ENCODE measurements at places on chromosomes 5 and 9.

DNA sequence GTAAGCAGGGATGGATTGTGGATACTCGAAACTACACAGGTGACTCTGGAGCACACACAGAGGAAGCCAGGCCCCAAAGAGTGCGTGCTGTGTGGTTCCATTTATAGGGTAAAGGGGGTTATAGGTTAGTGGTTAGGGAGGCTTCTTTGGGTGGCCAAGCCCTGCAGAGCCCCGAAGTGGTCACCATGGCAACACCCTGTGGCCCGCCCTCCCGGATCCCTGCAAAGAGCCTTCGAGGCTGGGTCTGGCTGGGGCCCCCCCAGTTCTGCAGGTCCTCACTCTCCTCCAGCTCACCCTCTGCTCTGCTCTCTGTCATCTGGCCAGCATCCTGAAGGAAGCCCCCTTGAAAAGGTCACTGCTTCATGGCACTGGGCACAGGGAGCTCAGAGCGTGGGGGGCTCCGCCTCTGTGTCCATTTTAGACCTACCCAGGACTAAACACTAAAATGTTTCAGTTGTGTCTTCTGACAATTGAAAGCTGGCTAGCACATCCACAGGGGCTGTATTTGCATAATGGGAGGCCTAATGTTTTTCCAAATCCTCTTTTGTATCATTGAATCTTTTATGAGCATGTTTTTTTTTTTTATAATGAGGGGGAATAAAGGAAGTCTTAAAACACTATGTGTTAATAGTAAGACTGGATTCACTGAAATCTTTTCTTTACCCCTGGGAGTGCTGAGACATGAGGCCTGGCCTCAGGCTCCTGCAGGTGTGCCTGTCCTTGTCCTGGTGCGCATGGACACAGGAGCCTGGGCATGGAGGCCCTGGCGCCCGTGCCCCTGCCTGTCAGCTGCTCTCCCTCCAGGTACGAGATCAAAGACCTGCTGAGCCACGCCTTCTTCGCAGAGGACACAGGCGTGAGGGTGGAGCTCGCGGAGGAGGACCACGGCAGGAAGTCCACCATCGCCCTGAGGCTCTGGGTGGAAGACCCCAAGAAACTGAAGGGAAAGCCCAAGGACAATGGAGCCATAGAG, 55.3 kb downstream of the WNK2 start:
- no peak for DNase-seq

GRCh38 chr5:128708841-128709240, 170.8 kb upstream of the FBN2 start:
- DNase-seq, result no peak

DNA sequence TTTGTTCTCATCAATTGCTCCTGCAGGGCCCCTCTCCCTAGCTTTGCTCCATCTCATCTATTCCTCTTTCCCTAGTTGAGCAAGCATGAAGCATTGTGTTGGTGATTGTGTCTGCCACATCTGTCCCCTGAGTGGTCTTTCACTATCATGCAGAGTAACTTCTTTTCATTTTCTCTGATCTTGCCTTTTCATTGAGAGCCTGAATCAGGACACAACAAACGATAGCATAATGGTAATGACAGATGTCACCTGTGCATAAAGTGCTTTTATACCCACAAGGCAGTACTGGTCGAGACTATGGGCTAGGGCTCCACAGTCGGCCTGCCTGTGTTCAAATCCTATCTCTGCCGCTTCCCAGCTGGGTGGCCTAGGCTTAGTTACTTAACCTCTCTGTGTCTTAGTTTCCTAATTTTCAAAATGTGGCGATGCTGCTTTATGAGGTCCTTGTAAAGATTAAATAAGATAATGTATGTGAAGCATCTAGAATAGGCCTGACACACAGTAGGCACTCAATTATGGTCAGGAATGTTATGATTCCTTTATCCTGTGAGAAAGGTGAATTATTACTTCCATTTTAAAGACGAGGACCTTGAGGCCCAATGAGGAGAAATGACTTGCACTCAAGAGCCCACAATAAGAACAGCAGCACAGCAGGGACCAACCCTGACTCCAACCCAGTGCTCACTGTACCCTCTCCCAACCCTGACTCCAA, 137.1 kb upstream of the ZNF618 start:
- DNase-seq, result no peak

- no peak for DNase-seq
Measured at GRCh38 chr5:158294701-158295100, 435.8 kb upstream of the CLINT1 start.

GRCh38 chr9:93697352-93698139, 121.2 kb downstream of the PHF2 start:
- DNase-seq, result no peak

- DNase-seq, result no peak
Measured at GRCh38 chr5:90956511-90957097, 398.0 kb downstream of the ADGRV1 start.

GRCh38 chr5:68891718-68892117, 202.1 kb upstream of the SLC30A5 start:
- DNase-seq, result no peak

- DNase-seq, result no peak
Measured at GRCh38 chr9:120966013-120966369, 39.4 kb upstream of the TRAF1 start.

DNA sequence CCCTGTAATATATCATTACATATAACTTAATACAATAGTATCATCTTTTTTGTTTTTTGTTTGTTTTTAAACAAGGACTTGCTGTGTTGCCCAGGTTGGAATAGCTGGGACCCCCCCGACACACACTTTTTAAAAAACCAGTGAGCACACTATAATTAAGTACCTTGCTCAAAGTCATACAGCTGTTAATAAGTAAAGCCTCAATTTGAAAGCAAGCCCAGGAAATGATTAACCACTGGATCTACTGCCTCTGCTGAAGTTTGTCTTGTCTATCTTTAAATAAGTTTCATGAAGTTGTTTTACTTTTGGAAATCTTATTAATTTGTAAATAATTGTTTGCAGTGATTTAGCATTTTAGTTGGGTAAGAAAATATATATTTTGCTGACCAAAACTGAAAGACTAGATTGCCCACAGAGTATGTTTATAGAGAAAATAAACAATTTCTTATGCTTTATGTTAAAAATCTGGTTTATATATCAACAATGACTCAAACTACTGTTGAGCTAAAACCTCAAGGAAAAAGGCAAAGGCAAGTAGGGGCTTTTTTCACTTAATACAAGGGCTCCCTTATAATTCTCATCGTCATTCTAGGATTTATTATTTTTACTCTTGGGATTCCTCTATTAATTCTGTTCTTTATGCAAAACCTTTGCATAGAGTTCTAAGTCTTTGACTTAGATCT, 5.8 kb upstream of the CARNMT1 start:
- no peak for DNase-seq

DNA sequence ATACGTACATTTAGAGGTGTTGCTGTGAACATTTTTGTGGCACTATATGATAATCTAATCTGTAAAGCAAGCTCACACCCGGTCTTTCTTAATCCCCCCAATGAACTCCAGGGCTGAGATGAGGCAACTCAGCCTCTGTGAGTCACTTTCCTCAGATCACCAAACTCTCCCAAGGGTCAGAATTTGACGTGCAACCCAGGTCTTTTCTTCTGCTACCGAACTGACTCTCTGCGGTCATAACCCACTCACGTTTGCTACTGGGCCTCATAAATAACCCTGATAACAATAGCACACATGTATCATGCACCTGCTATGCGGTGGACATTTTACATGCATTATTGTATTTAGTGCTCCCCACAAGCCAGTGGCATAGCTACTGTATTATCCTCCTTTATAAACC, 153.1 kb downstream of the DROSHA start:
- DNase-seq, result no peak

GRCh38 chr5:148849461-148849860, 23.1 kb downstream of the ADRB2 start:
- DNase-seq, result no peak

DNA sequence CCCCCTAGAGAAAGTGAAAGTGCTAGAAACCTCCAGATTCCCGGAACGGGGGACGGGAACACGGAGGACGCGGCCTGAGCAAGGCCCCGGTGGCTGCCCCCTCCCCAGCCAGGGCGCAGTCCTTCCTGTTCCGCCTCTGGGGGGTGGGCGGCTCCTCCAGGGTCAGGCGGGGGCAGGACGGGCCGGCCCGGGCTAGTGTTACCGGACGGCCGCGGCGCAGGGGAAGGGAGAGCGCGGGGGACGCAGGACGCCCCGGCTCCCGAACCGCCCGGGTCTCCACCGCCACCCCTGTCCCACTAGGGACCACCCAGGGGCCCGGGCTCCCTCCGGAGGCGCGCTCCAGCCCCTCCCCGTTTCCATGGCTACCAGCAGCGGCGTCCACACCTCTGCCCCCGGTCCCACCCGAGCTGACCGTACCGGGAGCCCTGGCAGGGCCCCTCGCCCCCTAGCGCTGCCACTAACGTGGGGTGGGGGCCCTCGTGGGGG, 579 bp downstream of the SLC12A7 start:
- DNase-seq, result peak; percentile 71

Data from heart right ventricle (tissue), 16 donors.